ENCODE measurements at places on chromosomes 1 and 21. TPM values are rescaled to one million over a fixed set of nuclear protein-coding genes. Genes with fewer than 3 reads are reported as not detected.
A peak's percentile ranks its signal among the peaks of the same experiment; 100 is the strongest.

LINGO4 gene
- total RNA-seq, result not detected

SPATC1L gene
- total RNA-seq, result 7.9 TPM

DNA sequence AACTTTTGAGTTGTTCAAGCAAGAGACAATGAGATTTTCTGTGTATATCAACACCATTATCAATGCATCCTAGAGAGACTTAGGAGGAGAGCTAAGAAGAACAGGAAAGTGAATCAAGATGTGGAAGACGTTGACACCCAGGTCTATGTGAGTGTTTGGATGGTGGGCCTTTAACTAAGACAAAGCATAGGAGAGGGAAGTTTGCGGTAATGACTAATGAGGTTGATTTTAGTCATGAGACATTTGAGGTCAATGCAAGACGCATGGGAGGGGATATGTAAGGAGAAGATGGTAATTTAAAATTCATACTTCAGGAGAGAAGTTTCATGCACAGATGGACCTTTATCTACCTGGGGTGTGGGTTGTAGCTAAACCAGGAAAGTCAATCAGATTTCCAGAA lies 269.6 kb downstream of the VAV3 start:
- no peak for DNase-seq

PRKAB2 gene
- total RNA-seq, result 19.5 TPM

GRCh38 chr1:52531249-52531872 lies 21.5 kb downstream of the TUT4 start:
- no peak for DNase-seq

GRCh38 chr1:164693564-164694359 lies 134.8 kb downstream of the PBX1 start:
- no peak for DNase-seq

OR2M3 gene
- total RNA-seq, result not detected

GRCh38 chr1:203985676-203986075 lies 87.2 kb upstream of the SOX13 start:
- no peak for DNase-seq

DNA sequence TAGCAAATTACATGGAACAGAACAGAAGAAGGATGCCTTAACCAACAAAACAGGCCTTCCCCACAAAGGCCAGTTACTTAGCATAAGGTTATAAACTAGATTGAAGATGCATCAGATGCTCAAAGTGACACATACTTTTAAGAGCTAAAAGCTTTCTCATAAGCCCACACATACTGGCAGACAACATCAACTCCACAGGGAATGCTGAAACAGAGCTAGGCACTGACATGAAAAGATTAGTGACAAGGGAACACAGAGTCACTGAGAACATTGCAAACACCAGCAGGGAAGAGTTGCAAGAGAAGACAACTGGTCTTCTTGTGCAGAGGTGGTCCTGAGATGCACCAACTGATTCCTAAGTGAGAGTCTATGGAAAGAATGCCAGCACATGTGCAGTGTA lies 6.9 kb downstream of the TTC13 start:
- no peak for DNase-seq

PSMB2 gene
- 32.4 TPM for total RNA-seq

GRCh38 chr21:31604591-31605190 lies 54.8 kb upstream of the SOD1 start:
- DNase-seq, result no peak

- DNase-seq, result no peak
Measured at GRCh38 chr1:15751717-15752116, 6.9 kb upstream of the FBLIM1 start.

DNA sequence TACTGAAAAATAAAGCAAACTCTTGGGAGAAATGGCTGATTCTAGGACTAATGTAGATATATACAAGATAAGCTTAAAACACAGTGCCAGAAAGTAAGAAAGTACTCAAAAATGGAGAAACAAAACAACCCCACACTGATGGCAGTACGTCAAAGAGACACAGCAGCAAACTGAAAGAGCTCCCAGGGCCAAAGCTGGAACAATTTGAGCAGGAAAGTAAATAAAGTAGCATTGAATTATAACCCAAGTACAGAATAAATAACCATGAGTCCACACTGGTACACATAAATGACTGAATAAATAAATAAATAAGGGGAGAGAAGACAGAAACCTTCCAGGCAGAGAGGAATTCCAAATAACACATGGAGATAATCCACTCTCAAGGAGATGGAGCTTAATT lies 120.9 kb downstream of the GLUL start:
- no peak for DNase-seq

GRCh38 chr1:53894644-53895043 lies 657 bp downstream of the DIO1 start:
- DNase-seq, result no peak

LRRC38 gene
- not detected for total RNA-seq

DNA sequence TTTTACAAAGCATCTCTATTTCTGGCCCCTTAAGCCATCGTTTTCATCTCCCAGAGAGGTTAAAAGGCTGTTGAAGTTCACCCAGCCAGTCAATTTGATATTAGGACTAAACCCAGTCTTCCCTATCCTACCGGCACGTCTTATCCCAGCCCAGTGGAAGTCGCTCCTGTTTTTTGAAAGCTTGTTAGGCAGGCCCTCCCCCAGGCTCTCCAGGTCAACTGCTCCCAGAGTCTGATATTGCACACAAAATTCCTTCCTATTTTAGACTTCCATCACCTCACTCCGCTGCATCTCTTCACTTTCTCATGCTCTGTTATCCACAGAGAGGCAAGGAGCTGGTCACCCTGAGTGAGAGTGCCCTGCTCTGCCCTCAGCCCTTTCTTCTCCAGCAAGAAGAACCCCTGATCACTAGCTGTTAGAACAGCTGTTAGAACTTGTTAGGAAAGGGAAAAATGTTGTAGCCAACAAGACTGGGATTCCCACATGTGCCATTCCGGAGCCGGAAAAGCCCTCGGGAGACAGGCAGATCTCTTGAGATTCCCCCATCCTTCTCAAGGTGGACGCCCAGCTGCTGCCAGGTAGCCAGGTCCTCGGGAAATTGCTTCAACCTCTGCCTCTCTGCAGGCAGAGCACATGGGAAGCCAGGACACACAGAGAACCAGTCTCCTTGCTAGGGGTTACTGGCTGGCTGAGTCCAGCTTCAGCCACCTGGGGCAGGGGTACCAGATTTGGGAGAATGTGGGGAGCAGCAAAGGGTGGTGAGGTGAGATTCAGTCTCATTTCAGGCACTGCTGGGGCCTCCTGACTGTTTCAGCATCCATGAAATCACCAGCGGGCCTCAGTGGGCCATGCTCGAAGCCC lies 25.7 kb downstream of the PLXNA2 start:
- no peak for DNase-seq

- DNase-seq, result no peak
Measured at GRCh38 chr1:105909811-105910210, 1146.7 kb upstream of the PRMT6 start.

IGSF5 gene
- not detected for total RNA-seq

- DNase-seq, result no peak
Measured at GRCh38 chr1:214296860-214297745, 16.1 kb downstream of the SMYD2 start.

CFAP45 gene
- total RNA-seq, result 2.1 TPM

OR2T11 gene
- not detected for total RNA-seq

- peak; percentile 48 for DNase-seq
Measured at GRCh38 chr1:59994302-59995198, 68.0 kb upstream of the CYP2J2 start.

DNA sequence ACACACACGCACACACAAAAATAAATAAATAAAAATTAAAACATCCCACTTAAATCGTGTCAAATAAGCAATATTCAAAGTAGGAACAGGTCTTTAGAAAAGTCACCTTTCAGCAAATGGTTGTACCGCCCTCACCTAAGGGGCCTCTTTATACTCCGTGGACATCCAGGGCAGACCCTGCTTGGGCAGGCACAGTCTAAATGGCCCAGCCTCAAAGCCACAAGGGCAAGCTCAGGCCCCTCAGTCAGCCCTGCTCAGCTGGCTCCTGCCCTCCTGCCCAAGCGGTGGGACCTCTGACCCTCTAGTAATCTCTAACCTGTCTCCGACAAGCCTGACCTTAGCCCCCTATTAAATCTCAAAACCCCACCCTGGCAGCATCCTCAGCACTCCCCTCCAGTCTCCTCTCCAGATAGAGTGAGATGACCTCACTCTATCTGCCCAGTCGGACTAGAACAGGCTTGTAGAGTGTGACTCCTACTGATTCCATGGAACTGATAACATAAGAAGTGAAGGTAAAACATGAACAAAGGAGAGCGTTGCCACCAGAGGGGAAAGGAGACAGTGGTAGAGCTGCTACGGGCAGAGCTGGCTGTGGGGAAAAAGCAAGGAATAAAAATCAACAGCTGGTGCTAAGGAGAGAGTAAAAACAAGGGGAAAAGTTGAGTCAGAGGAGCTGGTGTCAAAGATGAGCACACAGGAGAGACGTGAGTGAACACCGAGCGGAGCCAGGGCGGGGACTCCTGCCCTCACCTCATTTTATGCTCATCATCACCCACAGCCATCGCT lies 36.0 kb downstream of the SIPA1L2 start:
- DNase-seq, result no peak

- no peak for DNase-seq
Measured at GRCh38 chr1:179175011-179175841, 54.3 kb downstream of the ABL2 start.

- DNase-seq, result peak; percentile 28
Measured at GRCh38 chr21:42532466-42533181, 19.0 kb downstream of the SLC37A1 start.

DNA sequence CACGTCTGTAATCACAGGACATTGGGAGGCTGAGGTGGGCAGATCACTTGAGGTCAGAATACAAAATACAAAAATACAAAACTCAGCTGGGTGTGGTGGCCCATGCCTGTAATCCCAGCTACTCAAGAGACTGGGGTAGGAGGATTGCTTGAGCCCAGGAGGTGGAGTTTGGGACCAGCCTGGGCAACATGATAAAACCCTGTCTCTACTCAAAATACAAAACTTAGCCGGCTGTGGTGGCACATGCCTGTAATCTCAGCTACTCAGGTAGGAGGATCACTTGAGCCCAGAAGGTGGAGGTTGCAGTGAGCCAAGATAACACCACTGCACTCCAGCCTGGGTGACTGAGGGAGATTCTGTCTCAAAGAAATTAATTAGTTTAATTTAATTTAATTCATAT lies 6.5 kb upstream of the ITLN1 start:
- DNase-seq, result no peak

DNA sequence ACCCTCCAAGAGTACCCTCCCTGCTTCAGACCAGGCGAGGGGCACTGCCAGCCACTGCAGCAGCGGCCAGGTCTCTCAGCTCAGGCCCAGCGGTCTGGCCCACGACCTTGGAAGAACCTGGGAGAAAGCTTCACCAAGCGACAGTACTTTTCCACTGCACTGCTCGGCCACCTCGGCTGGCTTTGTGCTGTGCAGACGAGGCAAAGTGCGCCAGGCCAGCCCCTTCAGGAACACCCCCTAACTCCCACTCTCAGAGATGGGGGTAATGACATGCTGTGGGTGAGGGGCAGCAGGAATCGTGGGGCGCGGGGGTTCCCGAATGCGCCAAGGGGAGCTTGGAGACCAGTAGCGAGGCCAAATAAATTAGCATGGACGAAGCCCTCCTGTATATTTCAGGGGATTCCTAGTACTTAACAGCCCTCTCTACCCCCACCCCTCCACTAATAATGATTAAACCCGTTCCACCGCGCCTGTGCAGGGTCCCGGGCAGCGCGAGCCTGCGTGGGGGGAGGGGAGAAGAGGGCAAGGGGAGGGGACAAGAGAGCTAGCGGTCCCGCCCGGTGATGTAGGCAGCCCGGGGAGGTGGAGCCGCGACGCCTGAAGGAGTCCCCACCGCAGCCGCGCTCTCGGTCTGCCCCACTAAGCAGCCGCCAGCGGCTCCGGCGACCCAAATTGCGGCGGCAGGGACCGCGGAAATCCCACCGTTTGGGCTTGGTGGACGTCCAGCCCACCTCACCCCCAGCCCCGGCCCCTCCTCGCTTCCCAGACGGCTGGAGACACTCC lies at the start of gene FAM43B:
TSS of gene FAM43B (plus strand) at position 629 of the 783 bp plus-strand sequence. CDS start 401 bp downstream, outside the sequence.
- DNase-seq, result no peak

TCP10L gene
- 2.8 TPM for total RNA-seq

- DNase-seq, result no peak
Measured at GRCh38 chr1:186541003-186541402, 80.1 kb upstream of the PDC start.

FAM177B gene
- total RNA-seq, result not detected

SORT1 gene
- total RNA-seq, result 231 TPM

- DNase-seq, result no peak
Measured at GRCh38 chr1:154524881-154525280, 22.7 kb upstream of the SHE start.

DNA sequence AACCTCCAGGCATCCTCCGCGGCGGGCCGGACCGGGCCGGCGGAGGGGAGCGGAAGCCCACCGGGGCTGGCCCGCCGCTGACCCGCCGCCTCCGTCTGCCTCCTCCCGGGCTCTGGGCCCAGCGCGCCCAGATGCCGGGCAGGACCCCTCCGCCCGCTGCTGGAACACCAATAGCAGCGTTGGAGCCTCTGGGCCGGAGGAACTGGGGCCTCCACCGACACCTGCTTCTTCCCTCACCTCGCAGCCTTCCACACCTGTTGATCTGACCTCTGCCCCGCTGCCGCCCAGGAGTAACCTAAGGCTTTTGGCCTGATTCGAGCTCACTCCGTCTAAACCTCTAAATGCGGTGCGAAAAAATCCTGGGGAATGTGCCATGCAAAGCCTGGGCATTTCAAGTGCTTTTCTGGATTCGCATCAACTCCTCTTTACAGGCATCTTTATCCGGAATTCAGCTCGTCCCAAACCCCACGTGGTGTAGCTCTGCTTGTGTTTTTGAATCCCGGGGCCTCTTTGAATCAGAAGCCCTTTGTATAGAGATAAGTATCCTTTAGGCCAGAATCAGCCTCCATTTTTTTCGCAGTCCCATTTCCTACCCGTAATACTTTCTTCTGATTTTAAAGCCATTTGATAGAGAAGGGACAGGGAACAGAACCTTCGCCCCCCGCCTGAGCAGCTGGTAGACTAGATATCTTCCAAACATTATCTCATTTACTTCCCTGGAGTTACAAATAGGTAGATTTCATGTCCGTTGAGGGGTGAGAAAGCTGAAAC lies 680 bp upstream of the CNN3 start:
- DNase-seq, result no peak

DNA sequence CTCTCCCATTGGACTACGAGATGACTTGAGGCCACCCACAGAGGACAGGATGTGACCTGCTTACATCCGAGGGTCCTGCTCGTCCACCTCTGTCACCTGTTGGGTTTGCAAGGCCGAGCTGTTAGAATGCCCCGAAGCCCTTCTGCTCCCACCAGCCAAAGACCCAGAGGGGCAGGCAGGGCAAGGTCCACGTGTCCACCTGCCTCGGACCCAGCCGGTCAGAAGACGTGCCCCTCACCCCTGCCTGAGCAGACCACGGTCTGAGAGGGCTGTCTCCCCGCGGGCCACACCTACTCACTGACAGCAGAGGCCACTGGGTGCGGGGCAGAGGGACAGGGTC lies 30.3 kb upstream of the TRAPPC10 start:
- no peak for DNase-seq

- no peak for DNase-seq
Measured at GRCh38 chr1:112394743-112395062, 1.3 kb upstream of the CTTNBP2NL start.

F11R gene
- total RNA-seq, result 20.7 TPM

GRCh38 chr1:22247527-22248245 lies 104.8 kb upstream of the WNT4 start:
- DNase-seq, result no peak

- no peak for DNase-seq
Measured at GRCh38 chr1:27536767-27537166, 46.8 kb upstream of the WASF2 start.

KLHDC9 gene
- 8.6 TPM for total RNA-seq

- peak; percentile 15 for DNase-seq
Measured at GRCh38 chr21:46110499-46111192, 12.7 kb downstream of the COL6A2 start.
